Pericardium fibroblast (primary cell): ENCODE measurements at places on chromosomes 11 and 22. TPM values are rescaled to one million over a fixed set of nuclear protein-coding genes. Genes with fewer than 3 reads are reported as not detected.

Gene MUC6
- not detected in 2 replicates for total RNA-seq

Gene BAIAP2L2
- total RNA-seq: 2.2 and 3.2 TPM in 2 replicates

Gene MRGPRX3
- total RNA-seq: not detected in 2 replicates

Gene POLR2F
- total RNA-seq: 45.1 and 84.4 TPM in 2 replicates
